ENCODE measurements at places on chromosomes 11 and 22.
A peak's percentile ranks its signal among the peaks of the same experiment; 100 is the strongest.

DNA sequence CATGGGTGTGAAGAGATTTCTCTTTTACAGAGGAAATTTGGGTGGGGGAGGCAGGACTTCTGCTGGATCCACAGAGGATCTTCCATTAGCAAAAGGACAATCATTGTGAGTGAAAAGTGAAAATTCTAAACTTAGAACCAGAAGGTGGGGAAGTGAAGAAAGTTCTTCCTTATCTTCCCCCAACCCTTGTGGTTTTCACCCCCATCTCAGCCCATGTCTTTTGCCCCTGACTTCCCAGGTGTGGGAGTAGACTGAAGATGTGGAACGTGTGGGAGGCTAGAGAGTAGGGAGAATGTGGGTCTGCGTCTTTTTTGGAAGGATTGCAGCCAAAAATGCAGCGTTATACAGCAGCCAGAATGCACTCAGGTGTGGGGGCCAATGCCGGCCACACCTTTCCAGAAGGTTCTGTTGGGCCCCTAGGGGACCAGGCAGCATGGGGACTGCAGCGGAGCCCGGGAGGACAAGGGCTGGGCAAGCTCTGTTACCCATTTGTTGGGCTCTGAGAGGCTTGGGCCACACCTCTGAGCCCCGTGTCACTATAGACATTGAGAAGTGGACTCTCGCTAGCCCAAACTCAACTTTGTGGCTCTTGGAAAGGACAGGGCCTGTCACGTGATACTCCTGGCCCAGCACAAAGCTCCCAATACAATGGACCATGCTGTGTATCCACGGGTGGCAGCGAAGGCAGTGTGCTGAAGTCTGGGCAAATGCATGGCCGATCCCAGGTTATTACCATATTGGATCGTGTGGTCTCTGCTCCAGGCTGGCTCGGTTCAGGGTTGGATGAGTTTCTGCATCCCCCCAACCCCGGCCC is 32.8 kb upstream of the LINC01488 start:
- DNase-seq, result no peak

- no peak for DNase-seq
Observed at GRCh38 chr11:23236826-23237555, 376.7 kb upstream of the CCDC179 start.

GRCh38 chr11:35009191-35009943 is 92.9 kb downstream of the PDHX start:
- peak; percentile 15 for DNase-seq

- no peak for DNase-seq
Observed at GRCh38 chr11:69244266-69244665, 49.7 kb upstream of the MYEOV start.

DNA sequence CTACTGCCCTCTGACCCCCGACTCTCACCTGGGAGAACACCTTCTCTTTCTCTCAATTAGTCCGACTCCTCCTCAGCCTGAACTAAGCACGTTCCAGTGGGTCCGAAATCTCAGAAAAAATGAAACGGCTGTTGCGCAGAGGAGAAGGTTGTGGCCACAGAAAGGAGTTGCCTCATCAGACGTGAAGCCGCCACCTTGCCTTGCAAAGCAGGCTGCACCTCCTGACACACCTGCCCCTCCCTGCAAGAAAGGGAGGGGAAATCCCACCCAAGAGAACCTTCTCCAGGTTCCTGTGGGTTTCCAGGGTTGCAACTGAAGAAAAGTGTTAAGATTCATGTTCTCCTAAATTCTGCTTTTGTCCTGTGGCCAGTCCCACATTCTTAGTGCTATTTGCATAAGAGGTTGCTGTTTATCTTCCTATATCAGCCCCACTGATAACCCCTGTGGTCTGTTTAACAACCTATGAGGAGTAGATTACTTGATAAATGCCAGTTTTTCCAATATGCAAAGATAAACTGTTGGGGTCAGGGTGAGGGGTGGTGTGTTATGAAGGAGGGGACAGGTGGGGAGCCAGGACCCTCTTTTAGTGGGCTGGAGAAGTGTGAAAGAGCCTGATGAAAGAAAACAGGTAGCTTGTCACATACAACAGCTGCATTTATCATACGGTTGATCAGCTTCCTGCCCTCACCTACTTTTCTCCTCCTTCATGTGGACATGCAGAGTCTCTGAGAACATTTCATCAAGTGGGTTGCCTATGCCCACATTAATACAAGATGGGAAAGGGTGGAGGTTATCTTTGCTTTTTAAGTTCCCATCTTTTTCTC is 18.2 kb downstream of the ZBTB16 start:
- peak; percentile 69 for DNase-seq

GRCh38 chr11:115384236-115384635 is 120.0 kb downstream of the CADM1 start:
- DNase-seq, result no peak

DNA sequence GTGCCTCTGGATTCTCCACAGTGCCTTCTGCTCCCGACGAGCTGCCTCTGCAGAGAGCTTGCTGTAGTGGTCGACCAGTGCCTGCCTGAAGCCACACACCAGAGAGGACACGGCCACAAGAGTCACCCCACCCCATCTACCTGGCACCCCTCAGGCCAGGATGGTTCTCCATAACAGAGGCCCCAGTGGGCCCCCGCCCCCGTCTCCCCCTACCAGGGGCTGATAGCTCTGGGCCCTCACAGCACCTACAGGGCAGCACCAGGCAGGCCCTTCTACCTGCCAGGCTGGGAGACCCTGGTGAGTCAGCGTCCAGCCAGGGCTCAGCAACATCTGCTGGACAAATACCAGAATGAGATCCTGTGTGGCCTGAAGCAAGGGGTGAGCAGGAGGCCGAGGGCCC is 21.7 kb downstream of the SELENOO start:
- DNase-seq, result no peak

- DNase-seq, result no peak
Observed at GRCh38 chr11:46471943-46472661, 80.5 kb upstream of the CHRM4 start.

GRCh38 chr11:118205606-118206378 is 19.0 kb downstream of the JAML start:
- DNase-seq, result no peak

- no peak for DNase-seq
Observed at GRCh38 chr11:76086743-76087635, 119.3 kb downstream of the WNT11 start.

DNA sequence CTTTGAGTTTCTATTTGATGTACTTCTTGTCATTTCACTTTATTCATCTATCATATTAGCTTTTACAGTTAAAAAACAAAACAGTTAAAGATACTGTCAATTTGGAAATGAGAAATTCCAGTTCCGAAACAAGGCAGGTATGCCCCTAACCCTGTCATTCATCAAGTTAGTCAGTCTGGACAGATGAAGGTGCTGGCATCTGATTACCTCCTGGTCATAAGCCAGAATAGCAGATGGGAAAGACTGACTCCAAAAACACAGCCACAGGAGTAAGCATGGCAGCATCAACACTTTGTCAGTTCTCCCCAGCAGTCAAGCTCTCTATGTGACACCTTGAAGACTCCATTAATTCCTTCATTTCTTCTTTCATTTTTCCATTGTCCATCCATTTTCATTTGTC is 4.3 kb downstream of the LRRC51 start:
- no peak for DNase-seq

DNA sequence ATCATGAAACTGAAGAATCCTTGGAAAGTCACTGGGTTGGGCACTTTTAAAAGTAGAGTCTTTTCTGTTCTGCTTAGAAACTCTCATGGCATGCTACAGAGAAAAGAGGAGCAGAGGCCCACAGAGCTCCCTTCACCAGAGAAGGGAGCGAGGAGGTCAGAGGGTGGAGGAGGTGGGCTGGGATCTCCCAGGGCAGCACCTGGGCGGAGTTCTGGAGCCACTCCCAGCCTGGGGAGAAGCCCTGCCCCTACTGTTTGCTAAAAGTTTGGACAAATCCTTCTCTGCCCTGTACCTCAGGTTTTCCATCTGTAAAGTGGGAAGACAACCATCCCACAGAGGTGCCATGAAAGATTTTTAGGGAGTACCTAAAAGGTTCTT is 299.1 kb downstream of the KIRREL3 start:
- DNase-seq, result no peak

DNA sequence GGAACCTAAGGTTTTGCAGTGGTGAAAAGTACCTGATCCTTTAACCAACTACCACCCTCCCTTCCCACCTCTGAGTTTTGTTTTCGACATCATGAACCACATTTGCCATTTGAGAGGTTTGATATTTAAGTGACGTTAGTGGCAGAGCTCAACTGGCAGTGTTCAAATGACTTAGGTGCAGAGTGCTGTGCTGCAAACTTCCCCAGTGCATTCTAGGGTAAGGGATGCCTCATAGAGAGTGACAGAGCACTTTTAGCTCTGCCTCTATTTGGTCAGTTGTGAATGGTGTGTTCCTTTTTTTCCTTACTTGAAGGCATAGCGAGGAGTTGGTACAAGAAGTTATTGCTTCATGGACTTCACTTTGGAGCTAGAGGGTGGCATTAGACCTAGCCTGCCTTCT is 9.4 kb downstream of the BMAL1 start:
- no peak for DNase-seq

DNA sequence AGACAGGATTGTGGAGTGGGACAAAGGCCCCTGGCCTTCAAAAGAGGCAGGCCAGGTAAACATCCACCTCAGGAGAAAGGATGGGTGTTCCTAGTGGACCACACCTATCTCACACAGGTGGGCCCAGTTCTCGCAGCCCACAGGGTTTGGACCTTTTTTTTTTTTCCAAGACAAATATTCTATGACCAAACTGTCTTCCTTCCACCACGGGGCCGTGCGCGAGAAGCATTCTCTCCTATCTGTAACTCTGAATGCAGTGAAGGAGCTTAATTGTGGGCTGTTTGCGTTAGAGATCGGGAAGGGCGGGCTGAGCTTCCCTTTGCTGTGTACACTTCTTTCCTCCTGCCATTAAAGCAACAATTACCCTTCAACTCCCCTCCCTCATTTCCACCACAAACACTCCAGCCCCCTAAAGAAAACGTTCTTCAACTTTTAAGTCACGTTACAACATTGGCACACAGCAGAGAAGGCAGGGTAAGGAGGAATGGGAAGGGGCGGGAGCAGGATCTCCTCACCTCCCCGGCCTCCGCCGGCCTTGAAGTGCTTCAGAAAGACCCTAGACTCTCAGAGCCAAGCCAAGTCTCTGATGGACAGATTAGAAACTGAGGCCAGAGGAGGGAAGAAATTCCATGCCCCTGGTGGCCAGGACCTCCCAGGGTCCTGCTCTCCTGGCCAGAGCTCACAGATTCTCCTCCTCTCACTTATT is 238.4 kb downstream of the BUD13 start:
- no peak for DNase-seq

GRCh38 chr22:33354928-33355327 is 296.7 kb upstream of the SYN3 start:
- DNase-seq, result no peak

- DNase-seq, result no peak
Observed at GRCh38 chr22:24592851-24593558, at the start of gene LRRC75B. LRRC75B (minus strand) TSS chr22:24593073; CDS start chr22:24593039, 34 bp downstream.

- DNase-seq, result no peak
Observed at GRCh38 chr11:56624661-56625110, 10.0 kb upstream of the OR5M1 start.

DNA sequence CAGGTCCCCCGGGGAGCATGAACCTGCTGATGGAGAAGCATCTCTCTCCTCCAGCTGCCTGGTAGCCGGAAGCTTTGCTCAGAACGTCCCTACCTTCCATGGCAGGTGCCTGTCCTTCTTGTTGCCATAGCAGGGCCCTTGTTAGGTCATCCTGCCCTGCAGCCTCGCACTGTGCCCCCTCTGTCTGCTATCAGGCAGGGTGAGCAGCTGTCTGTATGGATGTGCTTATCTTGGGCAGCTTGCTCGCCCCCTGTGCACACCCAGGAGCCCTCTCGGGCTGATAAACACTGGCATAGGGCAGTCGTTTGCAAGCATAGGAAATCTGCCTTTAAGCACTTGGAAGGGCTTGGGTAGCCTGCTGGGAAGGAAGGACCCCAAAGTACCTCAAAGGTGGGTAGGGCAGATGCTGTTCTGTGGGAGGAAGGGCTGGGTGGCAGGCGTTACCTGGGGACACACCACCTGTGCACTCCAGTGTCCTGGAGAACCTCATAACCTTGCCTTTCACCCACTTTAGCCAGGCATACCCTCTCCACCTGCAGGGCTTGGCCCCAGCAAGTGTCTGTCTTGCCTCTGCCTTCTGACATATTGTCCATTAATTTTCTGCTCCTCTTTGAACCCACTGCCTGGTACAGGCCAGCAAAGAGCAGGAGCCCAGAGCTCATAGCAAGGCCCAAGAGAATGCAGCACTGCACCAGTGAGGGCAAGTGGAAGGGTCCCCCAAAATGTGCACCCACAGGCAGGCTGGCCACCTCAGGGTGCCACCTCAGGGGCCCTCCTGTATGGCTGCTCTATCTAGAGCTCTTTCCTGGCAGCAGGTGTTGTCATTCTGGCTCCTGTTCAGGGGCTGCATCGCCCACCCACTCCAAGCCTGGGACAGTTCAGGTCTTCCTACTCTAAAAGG is 8.0 kb upstream of the COMT start:
- no peak for DNase-seq

GRCh38 chr11:28521075-28521474 is 412.9 kb downstream of the METTL15 start:
- DNase-seq, result no peak

DNA sequence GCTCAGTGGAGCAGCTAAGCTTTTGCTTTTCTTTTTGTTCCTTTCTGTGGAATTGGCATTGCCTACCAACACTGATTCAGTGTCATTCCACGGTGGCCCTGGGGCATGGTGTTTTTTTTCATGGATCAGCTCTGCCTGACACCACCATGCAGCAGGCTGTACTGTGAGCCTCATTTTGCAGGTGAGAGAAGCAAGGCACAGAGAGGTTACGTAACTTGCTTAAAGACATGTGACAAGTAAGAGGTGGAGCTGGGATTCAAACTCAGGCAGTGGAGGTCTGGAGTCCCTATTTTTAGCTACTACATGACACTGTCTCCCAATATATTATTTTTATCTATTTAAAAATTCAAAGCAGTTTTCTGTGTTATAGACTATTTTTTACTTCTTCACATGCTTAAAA is 44.4 kb downstream of the APOL3 start:
- DNase-seq, result no peak

- no peak for DNase-seq
Observed at GRCh38 chr11:61158691-61159381, 2.4 kb downstream of the VPS37C start.

DNA sequence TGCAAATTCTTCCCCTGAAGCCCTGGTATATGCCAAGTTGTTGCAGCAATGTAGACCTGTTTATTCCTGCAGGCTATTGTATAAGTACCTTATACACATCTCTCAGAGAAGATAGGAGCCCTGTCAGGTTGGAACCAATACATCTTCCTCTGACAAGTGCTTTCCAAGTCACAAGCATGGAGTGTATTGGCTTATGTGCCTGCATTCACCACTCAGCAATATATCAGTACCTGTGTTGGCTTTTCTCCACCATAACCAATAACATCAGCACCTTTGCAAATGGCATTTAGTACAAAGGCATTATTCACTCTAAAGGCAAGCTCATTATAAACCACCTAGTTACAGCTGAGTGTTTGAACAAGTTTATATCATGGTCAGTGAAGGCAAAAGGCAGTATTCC is 611.7 kb upstream of the CNTN5 start:
- no peak for DNase-seq

All from NCI-H526 treated with DMSO at 0.1 percent for 48 hours (cell line).